ENCODE measurements at places on chromosomes 13 and 19.

DNA sequence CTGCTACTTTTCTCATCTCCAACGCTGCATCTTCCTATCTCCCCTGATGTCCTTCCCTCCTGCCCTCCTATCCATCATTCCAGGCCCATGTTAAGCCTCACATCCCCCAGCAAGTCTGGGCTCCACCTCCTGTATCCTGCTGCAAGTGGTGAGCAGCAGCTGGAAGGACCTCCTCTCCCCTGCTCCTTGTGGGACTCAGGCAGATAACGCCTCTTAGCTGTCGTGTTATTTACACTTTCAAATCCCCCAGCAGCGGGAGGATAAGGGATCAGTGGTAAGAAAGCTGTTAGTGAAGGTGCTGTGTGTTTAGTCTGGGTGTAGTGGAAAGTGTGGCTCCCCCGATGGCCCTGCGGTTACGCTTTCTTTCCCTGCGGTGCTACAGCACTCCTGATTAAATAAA is 211.9 kb downstream of the ZNF536 start:
- no peak for DNase-seq

DNA sequence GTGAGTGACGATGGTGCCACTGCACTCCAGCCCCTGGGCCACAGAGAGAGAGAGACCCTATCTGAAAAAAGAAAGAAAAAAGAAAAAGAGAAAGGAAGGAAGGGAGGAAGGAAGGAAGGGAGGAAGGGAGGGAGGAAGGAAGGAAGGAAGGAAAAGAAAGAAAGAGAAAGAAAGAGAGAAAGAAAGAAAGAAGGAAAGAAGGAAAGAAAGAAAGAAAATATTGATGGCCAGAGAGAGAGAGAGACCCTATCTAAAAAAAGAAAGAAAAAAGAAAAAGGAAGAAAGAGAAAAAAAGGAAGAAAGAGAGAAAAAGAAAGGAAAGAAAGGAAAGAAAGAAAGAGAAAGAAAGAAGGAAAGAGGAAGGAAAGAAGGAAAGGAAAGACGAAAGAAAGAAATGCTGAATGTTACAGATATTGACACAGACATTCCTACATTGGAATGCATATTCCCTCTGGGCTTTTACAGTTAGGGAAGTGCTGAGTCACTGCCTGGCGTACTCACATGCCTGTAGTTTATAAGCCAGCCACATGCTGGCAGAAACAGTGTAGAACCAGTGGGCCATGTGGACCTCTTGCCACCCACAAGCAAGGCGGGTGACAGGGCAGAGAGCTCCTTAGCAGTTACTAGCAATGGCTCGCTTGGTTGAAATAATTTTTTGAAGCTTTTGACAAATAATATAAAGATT is 34.6 kb upstream of the SLC46A3 start:
- peak; percentile 90 for DNase-seq

DNA sequence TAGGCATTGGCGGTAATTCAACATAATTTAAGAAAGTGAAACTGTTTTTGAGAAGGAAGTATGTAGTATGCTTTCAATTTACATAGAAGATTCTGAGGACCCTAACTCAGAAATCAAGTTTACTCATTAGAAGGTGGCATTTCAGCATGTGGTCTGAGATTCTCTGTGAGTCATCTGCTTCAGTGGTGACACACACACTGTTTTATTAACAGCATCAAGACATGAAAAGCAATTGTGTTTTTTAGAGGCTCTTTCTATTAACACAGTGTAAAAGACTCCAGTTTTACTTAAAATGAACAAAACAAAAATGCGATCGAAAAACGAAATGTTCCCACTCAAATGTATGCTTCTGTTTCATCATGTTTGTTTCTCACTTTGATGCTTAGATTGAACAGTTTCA is 802.1 kb upstream of the SLITRK6 start:
- no peak for DNase-seq

DNA sequence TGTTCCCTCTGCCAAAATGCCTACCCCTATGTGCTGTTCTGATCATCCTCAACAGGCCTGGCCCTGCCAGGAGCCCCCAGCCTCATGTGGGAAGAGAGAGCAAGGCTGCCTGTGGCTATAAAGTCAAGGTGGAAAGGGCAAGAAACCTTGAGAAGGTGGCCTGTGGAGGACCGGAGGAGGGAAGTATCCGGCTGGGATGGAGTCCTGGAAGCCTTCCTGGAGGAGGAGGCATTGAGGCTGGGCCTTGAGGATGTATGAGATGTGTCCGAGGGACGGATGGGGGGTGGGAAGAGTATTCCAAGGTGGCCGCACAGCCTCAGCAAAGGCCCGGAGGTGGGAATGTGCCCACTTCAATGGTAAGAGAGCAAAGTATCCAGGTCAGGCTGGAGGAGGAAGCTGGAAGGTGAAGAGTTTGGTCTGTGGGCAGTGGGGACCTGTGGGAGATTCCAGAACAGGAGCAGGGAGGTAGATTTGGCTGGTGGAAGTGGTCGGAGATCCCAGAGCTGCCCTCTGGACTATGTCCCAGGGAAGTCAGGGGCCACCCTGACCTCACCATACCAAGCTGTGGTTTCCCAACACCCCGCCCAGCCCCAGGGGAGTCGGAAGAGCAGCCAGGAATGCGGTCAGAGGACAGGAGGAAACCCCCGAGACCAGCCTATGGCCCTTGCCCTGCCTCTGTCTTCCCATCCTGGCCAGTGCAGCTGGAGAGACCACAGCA is 3.0 kb upstream of the PLIN4 start:
- peak; percentile 43 for DNase-seq

DNA sequence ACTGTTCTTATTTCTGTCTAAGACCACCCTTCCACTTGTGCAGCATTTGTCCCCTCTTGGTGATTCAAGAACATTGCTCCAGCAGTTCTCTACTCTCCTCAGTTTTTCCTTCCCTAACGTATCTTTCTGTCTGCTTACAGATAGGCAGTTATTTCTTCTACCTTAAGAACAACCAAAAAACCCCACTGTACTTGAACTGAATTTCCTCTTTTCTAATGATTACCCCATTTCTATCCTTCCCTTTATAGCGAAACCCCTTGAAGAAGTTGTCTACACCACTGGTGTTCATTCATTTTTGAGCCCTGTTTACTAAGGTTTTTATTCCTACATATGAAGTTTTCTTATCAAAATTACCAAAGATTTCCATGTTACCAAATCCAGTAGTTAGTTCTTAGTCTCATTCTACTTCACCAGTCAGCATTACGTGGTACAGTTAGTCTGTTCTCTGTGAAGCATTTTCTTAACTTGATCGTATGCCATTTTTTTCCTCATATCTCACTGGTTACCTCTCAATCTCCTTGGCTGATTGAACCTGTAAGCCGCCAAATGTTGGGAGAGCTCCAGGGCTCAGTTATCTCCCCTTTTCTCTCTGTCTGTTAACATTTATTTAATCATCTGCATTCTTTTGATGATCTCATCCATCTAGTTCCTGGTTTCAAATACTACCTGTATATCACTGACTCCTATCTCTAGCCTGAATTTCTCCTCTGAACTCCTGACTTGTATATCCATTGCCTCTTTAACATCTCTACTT is 9.0 kb downstream of the LSM14A start:
- no peak for DNase-seq

DNA sequence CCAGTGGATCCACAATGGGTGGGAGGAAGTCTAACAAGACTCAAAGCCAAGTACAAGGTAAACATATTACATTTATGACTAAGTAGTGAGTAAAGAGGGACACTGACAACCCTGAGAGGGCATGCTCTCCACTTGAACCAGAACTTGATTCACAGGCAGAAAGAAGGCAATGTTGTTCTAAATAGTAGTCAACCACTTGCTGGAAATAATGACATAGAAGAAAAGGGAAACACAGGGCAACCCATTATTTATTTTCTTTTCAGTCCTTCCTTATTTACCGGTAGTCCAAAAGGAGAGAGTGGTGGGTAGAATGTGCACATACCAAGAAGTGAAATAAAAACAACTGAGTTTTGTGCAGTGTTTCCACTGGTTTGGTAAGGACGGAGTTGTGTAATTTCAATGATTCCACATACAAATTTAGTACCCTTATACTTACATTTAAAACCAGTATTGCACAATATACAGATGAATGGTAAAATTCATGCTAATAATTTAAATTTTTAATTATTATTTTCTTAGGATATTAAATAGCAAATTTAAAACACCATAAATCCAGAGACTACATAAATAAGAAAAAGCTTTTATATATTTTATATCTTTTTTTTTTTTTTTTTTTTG is 65.9 kb downstream of the ENOX1 start:
- no peak for DNase-seq

Data from GM03348 (cell line).